Esophagus mucosa (tissue), 1 donor: ENCODE measurements at places on chromosomes 1 and 21. TPM values are rescaled to one million over a fixed set of nuclear protein-coding genes. Genes with fewer than 3 reads are reported as not detected.

- no peak for ATAC-seq
Measured at GRCh38 chr1:221915764-221916163, 173.9 kb upstream of the DUSP10 start.

DNA sequence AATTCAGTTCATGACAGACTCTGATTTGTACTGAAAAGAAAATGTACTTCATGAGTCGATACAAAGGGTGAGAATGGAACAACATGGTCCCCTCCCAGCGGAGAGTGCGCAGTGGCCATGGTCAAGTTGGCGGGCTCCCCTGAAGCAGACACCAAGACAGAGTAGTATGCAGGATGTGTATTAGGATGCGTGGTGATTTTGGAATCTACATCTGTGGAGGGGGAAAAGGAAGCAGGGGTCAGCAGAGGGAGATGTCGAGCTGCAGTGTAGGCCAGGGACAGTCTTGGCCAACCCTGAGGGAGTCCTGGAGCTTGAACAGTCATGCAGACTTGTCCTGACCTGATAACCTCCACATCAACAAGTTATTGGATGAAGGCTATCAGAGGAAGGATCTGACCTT, 481.0 kb downstream of the OMA1 start:
- no peak for ATAC-seq

DNA sequence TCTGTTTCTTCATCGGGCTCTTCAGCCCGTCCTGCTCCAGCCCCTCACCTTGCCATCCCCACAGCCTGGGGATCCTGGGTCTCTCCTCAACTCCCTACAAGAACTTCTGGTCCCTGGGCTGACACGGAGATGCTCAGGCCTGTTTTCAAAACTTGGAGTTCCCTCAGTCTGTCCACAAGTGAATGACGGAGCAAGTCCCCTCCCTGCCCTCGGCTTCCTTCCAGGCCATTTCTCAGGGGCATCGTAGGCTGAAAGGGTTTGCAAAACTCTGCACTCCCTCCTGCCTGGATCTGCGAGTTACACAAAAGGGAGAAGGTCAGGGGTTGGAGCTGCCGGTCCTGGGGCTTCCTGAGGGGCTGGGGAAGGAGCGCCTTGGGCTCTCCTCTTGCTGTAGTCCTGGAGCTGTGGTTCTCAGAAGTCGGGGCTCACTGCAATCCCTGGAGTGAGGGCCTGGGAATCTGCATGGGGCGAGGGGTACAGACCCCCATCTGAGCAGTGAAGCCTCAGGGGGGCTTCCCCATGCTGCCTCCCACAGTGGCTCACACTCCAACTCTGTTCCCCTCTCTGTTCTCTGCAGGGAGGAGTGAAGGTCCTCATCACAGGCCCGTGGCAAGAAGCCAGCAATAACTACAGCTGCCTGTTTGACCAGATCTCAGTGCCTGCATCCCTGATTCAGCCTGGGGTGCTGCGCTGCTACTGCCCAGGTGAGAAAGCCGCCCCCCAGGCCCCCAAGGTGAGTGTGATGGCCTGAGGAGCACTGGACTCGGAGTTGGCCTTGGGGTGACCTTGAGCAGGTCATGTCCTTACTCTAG, 100.6 kb upstream of the VAMP3 start:
- ATAC-seq = no peak

The ANGPTL3 gene
- not detected for total RNA-seq
